NCI-H69 (cell line): ENCODE measurements at places on chromosomes 2 and 18.
A peak's percentile ranks its signal among the peaks of the same experiment; 100 is the strongest.

GRCh38 chr2:238697193-238698071, 150.5 kb upstream of the TWIST2 start:
- no peak for DNase-seq

DNA sequence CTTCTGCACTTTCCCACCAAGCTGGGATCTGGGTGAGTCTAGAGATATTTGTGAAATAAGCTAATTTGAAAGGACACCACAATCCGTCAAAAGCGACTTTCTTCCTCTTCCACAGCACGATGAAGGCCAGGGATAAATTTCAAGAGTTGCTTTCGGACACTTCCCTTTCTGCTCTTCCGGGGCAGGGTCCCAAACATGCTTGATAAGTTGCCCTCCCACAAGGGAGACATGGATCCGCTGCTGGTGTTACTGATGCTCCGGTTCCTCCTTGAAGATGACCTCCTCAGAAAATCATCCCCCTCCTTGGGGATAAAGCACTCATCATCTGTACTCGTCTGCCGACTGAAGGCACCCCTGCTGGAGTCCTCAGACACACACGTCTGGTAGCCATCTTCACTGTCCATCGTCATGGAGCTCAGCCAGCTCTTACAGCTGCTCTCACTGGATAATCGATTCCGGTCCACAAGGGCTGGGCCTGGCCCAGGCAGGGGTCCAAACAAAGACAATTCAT, 28.2 kb downstream of the CYTIP start:
- peak; percentile 58 for DNase-seq

DNA sequence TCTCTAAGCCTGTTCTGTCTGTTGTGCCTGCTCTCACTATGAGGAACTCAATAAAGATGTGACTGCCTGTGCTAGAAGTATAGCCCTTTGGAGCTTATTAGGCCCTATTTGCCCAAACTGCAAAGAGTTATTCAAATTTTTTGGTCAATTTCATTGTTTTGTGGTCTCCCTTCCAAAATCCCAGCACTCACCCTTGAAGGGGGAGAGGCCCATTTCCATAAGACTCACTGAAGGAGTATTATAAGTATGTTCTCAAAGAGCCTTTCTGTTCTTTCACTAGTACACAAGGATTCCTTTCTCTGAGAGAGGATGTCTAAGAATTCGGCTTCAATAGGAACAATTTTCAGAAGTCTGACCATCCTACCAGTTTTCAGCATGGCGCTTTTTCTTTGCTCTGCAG, 641.9 kb upstream of the REG3G start:
- no peak for DNase-seq

- peak; percentile 27 for DNase-seq
Measured at GRCh38 chr2:128941751-128942150, 623.1 kb upstream of the HS6ST1 start.

GRCh38 chr18:53458944-53459580, 765.4 kb downstream of the MBD2 start:
- DNase-seq, result peak; percentile 100
